ENCODE measurements at places on chromosomes 7 and 10. TPM values are rescaled to one million over a fixed set of nuclear protein-coding genes. Genes with fewer than 3 reads are reported as not detected.

DNA sequence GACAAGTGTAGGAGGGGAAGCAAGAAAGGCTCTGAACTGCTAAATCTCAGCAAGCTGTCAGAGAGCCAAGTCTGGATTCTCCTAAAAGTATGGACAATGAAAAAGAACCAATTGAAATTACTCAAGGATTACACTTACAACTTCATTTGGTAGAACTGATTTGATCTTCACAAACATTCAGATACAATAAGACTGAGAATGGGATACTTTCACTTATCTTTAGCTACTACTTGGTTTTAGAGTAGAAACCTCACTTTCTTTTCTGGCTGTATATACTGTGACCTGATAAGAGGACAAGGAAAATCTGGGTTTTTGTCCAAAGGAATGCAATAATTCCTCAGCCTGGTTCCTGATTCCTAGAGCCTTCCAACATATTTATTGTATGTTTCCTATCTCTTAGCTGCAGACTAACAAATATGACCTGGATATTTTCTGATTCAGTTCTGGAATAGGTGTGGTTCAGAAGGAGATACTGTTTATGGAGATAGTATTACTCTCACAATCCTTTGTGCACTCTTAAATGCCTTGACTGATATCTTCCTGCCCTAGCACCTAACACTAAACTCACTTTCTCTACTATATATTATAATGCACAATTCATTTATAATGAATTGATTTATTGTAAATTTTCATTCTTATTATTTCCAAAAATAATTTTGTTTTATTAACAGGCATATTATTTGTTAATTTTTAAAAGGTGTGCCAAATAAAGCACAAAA is 7.3 kb downstream of the SEMA3A start:
- DNase-seq, result no peak

DNA sequence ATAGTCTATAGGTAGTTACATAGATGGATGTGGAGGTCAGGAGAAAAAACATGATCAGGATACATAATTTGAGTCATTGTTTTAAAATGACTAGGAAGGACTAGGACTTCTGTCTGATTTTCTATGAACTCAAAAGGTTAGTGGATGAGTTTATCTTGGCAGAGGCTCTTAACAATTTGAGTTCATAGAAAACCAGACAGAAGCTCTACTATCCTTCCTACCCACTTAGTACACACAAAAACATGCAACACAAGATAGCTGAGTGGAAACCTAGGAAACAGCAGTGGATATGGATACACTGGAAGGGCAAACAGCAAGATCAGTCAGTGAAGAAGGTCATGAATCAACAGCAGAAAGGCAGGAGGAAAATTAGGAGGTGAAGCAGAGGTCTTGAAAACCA is 84.6 kb downstream of the VPS50 start:
- no peak for DNase-seq

- no peak for DNase-seq
These were observed 36.6 kb downstream of the MAPK8 start for GRCh38 chr10:48343106-48343505.

Gene FOXP2
- not detected for total RNA-seq
